ENCODE measurements at places on chromosomes 2 and 18.

DNA sequence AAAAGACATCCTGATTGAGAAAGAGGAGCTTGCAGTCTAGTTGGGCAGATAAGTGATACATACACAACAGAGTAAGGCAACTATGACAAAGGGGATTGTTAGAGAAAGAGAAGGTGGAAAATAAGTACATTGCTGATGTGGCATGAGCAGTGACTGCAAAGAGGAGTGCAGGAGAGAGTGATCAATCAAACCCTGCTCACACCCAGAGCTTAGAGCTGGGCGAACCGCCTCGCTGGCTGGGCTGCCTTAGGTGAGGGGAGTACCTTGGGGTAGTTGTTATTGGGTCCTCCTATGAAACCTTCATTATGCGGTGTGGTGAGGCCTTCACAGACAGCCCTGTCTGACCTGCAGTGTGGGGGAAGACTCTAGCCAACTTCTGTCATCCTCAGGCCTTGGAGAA, 161.7 kb downstream of the FHOD3 start:
- no peak for DNase-seq

DNA sequence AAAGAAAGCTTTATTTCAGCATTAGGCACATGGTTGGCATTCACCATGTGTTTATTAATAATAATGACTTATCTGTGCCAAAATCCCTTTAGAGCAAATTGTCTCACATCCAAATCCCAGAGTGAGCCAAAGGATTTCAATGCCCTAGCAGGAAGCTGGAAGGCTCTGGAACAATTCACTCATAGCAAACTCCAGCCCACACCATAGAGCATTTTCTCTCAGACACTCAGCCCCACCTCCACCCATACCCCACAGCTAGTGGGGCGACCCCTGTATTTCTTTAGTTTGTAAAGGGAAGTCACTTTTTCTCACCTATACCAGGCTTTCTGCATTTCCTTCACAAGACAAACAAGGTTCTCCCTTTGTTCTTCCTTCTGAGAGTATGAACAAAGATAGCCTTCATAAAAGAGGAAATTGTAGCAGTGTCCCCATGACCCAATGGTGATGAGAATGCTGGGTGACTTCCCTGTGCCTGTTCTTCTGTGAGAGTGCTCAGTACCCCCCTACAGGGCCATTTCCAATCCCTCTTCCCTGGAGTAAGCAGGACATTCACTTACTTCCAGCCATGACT, 100.1 kb upstream of the APCDD1 start:
- DNase-seq, result no peak

DNA sequence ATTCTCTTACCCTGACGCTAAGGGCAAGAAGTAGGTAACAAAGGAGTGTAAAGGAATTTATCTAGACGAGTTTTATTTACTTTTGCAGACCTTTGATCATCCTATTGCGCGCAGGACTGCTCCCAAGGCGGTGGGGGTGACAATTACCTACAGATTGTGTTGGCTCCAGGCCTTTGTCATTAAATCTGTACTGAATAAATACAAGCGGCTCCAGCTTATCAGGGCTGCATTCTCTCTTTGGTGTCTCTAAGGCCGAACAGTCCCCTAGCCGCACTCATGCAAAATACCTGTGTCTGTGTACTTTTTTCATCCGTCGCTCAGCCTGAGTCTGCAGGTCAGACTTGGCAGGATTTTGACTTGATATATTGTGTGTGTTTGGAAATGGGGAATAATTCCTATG, 57.9 kb upstream of the DYSF start:
- no peak for DNase-seq

DNA sequence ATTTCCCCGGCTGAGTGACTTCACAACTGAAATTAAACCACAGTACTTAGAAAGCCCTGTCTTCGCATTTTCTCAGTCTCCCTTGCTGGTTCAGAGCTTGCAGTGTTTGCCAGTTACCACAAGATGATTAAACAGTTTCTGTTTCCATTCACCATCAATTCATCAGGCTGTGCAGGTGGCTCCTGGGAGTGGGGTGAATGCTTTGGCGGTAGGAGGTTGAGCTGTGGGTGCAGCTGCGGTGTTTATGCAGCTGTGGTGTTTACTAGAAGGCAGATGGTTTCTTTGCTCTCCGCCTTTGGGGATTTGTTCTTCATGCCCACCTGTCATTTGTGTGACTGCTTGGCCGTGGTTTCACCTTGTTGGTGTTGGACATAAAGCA, 16.1 kb downstream of the ACOXL start:
- no peak for DNase-seq

- no peak for DNase-seq
These were observed 61.7 kb upstream of the WIPF1 start for GRCh38 chr2:174659069-174659900.

GRCh38 chr2:154455866-154456265, 242.6 kb upstream of the KCNJ3 start:
- DNase-seq, result no peak

DNA sequence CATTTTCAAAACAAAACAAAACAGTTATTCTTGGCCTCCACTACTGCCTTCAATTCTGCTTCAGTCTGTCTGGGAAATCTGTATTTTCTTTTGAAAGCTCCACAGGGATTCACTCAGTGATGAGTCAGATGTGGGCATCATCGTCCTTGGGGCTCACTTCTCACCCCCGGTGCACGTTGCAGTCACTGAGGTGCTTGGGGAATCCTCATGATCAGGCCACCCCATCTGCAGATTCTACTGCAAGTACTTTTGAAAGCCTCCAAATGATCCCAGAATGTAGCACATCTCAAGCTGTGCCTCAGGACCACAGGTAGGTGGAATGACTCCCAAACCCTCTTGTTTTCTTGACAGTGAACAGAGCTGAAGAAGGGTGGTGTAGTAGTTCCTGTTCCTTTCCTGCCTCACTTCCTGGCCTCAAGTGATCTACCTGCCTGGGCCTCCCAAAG, 34.3 kb downstream of the LPIN2 start:
- no peak for DNase-seq

GRCh38 chr2:226180281-226180884, 619.2 kb downstream of the IRS1 start:
- DNase-seq, result no peak

DNA sequence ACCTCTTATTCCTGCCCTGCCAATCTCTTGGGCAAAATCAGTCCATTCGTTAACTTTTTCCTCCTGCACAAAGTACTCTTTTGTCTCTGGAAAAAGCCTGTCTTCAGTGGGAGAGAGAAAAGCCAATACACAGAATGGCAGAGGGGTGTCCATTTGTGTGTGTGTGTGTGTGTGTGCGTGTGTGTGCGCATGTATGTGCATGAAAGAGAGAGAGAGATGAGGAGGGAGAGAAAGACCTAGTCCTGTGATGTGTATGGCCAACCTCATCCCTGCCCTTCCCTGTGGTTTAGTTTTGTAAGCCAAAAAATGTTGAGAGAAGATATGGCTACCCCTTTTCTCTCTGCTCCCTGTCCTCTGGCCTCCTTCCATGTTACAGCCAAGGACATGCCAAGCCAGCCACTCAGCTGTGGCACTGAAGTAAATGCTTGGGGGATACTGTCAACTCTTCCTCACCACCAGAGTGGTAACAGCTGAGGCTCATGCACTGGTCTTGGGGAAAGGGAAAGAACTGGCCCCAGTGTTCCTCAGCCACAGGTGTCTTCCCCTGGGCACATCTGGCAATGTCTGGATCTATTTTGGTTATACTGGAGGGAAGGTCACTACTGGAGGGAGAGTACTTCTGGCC, 10.6 kb downstream of the SLC4A5 start:
- DNase-seq, result no peak

DNA sequence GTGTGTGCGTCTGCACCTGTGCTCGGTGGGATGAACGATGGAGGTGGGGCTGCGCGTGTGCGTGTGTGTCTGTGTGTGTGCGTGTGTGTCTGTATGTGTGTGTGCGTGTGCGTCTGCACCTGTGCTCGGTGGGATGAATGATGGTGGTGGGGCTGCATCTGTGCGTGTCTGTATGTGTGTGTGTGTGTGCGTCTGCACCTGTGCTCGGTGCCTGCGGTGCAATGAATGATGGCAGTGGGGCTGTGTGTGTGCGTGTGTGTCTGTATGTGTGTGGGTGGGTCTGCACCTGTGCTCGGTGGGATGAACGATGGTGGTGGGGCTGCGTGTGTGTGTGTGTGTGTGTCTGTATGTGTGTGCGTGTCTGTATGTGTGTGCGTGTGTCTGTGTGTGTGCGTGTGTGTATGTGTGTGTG, 48.5 kb upstream of the CTDP1 start:
- DNase-seq, result no peak

GRCh38 chr18:75198036-75198435, 10.9 kb downstream of the PTGR3 start:
- no peak for DNase-seq

GRCh38 chr2:64781711-64782390, 128.1 kb upstream of the SERTAD2 start:
- DNase-seq, result no peak

DNA sequence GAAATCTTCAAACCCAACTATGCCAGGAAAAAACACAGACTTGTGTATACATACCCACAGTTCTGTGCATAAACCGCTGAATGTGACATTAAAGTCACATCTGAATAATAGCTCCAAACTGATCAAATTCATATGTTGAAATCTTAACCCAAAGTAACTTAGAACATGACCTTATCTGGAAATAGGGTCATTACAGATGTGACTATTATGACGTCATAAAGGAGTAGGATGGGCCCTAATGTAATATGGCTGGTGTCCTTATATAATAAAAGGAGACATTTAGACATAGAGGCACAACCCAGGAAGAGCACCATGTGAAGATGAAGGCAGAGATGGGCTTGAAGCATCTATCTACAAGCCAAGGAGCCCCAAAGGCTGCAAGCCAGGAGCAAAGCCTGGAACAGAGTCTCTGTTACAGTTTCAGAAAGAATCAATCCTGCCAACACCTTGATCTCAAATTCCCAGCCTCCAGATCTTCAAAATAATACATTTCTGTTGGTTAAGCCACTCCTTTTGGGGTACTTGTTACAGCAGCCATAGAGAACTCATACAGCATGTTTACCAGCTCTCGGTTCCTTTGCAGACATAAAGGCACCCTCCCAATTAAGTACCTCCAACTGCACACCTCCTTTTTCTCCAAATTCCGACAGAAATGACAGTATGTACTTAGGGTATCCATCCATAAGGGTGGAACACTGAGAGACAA, 27.6 kb downstream of the SOX11 start:
- no peak for DNase-seq

DNA sequence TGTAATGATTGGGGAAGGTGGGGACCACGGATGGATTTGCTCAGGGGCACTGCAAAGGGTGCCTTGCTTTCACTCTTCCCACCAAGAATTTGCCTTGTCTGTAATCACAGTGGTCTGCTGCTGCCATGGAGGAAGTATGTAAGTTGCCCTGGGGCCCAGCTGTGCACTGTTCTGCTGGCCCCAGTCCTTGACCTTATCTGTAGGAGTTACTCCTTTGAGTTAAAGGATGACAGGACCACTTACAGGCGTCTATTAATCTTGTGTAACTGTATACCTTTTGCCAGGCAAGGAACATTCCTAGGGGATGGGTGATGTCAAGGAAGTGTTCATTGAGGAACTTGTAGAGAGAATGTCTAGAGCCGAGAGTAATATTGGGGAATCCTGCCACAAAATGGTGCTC, 212.8 kb upstream of the LRRTM1 start:
- DNase-seq, result no peak

GRCh38 chr2:200254773-200255172, 51.7 kb upstream of the SPATS2L start:
- no peak for DNase-seq

DNA sequence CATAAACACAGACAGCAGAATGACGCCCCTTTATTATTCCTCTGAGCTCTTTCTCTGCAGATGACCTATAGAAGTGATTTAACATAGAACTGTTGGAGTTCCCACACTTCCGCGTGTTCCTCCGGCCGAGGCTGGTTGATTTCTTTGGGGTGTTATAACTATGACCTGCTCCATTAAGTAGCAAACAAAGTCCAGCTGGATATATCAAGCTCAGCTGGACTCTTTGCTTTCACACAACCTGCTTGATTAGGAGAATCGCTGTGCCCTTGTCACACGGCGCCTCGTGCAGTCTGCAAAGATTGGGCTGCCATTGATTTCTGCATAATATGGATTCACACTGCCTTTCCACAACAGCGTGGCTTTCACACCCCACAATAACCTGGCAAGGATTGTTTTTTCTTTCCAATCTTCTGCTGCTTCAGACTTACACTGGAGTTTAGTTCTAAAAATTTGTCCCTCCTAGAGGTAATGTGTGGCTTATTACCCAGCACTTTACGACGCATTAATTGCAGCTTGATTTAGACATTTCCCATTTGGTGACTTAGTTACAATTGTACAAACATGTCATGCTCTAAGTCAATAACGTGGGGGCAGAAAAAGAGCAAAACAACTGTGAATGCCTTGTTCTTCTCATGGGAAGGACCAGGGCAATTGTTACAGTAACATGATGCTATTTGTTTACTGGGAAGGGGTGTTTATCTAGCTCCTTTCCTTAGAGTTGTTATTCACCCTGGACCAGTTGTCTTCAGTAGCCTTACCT, 485.7 kb downstream of the TXNL1 start:
- no peak for DNase-seq

Measured in HFF-Myc (cell line).